RWPE2 (cell line): ENCODE measurements at places on chromosomes 3 and 15.

DNA sequence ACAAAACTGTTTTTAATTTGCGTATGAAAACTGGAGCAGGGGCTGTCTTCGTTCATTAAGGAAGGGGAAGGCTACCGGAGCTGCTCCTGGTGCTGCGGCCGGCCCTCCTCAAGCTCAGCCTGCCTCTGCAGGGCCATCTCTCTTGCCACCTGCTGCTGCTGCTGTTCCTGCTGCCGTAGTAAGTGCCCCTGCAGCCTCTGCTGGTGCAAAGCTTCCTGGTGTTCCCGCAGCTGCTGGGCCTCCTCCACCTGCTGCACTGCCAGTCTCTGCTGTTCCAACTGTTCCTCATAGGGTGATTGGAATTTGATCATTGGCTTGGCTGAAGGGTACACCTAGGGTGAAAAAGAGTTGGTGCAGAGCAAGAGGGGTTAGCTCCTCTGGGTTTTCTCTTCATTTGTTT lies 66.0 kb downstream of the GOLIM4 start:
- no peak for DNase-seq

DNA sequence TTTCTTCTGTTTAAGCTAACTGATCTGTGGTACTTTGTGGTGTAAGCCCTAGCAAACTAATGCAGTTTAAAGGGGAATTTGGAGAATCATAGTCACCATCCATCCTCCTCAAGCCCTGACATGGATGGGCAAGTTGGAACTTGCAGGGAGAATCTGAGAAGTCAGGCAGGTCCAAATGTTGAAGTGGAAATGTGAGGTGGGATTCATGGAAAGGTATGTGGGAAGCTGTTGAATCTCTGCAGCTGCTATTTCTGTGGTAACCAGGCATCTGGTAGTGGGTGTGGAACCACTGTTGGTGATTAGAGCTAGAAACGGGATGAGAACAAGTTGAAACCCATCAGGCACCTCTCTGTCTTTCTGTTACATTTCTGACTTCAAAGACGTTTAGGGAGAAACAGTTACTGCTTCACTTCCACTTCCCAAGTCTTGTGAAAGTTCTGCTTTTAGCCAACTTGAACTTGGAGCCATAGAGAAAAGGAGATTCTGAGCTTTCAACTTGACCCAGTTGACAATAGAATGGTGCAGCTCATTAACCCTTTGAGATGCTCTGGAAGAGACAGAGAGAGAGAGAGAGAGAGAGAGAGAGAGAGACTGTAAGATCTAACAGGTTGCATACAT lies 38.1 kb upstream of the NMNAT3 start:
- no peak for DNase-seq

DNA sequence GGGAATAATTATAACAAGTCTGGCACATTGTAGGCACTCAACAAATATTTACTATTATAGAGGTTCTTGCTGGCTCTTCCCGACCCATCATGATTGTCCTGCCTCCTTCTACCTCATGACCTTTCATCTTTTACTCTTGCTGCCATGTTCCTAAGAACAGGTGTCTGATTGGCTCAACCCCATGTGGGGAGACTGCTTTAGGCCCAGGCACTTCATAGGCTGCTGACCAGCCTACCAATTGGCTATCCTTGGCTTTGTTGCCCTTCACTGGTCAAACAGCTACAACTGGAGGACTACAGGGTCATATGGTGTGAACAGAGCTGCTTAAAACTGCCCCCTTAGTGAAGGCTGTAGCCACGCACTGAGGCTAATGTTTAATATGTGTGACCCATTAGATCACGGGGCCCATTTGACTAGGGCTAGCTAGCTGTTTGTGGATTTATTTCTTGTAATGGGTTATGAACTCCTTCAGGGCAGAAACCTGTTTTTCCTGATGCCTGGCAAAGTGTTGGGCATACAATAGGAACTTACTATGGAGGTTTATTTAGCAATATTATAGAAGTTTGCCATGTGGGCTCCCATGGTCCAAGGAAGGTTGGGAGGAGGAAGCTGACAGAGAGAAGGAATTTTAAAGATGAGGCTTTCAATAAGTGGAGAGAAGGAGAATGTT lies 239.9 kb upstream of the TBC1D5 start:
- no peak for DNase-seq

- DNase-seq = no peak
Measured at GRCh38 chr15:50652671-50653070, 33.9 kb downstream of the TRPM7 start.

DNA sequence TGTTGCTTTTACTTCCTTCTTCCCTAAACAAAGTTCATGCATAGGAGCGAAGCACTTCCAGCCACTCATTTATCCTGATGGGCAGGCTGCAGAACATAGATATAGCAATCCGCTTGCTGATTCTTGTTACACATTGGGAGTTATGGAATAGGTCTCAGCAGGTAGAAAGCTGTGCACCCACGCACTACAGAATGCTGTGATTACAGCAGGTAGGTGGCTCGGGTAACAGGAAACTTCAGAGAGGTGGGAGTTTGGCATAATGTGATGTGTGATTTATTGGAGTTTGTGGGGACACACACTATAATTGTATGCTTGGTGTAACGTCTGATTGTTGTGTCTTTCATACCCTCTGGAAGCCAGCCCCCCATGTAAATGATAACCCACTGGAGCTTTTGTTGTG lies 99.2 kb upstream of the MEIS2 start:
- DNase-seq = no peak

- DNase-seq = peak; percentile 86
Measured at GRCh38 chr3:124558991-124559845, 171.0 kb upstream of the UMPS start.

GRCh38 chr3:133376810-133377209 lies 23.0 kb upstream of the BFSP2 start:
- no peak for DNase-seq

DNA sequence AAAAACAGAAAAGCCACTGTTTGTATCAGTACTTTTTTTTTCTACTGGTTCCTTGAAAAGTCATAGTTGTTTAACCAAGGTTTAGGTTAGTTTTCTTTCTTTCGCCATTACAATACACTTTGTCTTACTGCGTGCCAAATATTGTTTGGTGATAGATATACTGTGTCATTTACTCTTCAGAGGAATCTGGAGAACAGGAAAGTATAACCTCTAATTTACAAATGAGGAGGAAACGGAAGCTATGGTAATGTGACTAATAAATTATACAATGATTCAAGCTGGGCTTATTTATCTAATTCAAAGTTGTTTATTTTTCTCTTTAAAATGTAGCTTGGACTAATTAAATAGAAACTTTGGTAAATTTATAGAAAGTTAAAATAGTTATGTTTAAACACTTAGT lies 96.2 kb upstream of the ROBO2 start:
- no peak for DNase-seq

DNA sequence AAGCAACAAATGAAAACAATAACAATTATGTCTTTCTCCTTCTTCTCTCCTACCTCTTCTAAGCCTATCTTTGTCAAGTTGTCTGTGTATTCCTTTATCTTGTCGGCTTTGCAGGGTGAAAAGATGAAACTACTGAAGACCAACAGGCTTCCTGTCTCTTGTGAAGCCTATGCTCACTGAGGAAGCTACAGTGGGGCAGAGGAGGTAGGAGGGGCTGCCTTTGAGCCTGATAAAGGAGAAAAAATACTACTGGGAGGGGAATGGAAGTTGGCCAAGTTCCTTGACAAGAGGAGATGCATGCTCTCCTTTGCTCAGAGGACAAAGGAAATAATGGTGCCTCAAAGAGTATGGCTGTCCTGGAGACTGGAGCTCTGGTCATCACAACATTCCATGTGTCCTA lies 92.0 kb downstream of the IGSF11 start:
- no peak for DNase-seq

GRCh38 chr15:42324308-42324707 lies 35.0 kb upstream of the CAPN3 start:
- DNase-seq = no peak

DNA sequence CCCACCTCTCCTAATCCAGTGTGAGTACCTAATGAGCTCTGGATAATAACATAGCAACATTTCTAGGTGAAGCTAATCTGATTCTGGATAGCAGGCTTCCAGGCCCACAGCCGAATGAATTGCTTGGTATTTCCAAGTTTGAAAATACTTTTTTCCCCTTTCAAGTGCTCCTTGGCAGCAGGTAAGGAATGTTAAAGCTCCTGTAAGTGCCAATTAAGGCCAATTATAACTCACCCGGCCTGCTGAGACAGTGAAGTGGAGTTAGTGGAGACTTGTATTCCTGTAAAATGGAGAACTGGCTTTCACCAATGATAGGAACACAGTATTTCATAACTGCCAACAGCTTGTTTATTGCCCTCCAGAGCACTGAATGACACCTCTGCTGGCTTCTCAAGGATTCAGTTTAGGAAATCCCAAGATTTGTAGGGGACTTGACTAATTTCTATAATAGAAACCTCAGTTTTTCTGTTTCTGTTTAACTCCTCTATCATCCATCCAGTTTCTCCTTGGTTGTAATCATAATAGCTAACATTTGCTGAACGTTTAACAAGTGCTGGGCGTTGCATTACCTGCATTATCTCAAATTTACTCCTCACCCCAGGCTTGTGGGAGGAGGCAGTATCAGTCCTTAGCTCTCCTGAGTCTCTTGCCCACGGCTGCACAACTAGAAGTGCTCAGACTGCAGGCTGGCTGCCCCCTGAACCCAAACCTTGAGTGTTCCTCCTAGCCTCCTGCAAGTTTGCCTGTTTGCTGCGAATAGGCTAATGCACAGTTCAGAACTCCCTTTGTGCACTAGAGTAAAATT lies 52.7 kb upstream of the SCAANT1 start:
- DNase-seq = no peak

- no peak for DNase-seq
Measured at GRCh38 chr3:19885468-19885867, 48.5 kb downstream of the EFHB start.

DNA sequence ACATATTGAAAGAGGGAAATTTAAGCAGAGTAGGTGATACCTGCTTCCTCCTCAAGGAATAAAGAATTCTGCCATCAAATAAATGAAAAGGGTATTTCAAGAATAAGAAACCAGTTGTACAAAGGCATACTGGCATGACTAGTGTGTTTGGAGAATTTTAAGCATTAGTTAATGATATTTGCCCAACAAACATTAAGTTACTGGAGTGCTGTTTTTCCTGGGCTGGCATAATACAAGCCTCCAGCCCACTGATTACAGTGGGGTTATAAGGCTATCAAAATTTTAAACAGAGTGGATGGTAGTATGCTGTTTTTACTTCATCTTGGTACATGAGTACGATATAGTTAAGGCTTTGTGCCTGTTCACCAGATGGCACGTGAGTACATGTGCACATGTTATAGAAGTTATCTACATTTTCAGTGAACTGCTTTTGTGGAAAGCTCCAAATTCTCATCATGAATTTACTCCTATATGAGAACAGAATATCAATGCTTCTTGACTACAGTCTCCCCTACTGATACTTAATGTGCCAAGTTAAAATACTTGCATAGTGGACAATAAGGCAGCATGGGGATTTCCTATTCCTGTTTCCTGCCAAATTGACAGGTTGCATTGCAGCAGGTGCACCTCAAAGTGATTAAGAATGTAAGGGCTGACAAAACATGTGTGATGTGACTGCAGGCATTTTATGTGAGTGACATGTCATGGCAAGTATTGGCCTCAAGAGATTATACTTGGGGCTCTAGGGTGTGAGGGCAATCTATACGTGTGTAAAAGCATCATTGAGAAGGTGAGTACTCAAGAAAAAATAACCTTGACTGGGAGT lies 14.9 kb downstream of the NAALADL2 start:
- DNase-seq = no peak

DNA sequence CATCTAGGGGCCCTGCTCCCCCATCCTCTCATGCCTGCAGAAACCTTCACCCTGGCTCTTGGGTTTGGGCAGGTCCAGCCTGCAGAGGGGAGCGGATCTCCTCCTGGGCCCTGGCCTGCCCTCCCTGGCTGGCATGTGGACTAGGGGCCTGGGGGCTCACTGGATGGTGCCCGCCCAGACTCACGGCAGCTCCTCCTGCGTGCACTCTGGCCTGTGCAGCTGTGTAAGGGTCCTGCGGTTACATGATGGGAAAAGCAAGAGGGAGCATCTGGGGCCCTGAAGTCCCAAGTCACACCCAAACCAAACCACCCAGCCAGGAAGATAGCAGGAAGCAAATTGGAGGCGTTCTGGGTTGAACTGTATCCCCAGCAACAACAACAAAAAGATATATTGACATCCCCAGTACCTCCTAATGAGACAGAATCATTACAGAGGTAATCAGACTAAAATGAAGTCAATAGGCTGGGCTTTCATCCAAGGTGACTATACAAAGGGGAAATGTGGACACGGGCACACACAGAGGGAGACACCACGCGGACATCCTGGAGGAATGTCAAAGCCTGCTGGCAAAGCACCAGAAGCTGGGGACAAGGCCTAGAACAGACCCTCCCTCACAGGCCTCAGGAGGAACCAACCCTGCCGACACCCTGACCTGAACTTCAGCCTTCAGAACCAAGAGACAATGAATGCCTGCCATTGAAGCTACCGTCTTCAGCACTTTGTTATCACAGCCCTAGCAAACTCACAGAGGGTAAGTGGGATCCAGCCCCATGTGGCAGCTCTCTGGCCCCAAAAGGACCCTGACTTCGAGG lies 10.4 kb upstream of the CLK3 start:
- no peak for DNase-seq

DNA sequence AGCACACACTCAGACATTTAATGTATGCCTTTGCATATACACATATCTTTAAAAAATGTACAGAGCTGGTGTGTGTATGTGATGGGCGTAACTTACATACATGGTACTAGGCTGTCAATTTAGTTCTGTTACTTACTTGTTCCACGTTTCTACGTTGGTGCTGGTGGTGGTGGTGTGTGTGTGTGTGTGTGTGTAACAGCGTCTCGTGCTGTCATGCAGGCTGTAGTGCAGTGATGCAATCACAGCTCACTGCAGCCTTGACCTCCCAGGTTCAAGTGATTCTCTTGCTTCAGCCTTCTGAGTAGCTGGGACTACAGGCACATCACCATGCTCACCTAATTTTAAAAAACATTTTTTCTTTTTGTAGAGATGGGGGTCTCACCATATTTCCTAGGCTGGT lies 64.2 kb downstream of the ISG20 start:
- DNase-seq = peak; percentile 21

DNA sequence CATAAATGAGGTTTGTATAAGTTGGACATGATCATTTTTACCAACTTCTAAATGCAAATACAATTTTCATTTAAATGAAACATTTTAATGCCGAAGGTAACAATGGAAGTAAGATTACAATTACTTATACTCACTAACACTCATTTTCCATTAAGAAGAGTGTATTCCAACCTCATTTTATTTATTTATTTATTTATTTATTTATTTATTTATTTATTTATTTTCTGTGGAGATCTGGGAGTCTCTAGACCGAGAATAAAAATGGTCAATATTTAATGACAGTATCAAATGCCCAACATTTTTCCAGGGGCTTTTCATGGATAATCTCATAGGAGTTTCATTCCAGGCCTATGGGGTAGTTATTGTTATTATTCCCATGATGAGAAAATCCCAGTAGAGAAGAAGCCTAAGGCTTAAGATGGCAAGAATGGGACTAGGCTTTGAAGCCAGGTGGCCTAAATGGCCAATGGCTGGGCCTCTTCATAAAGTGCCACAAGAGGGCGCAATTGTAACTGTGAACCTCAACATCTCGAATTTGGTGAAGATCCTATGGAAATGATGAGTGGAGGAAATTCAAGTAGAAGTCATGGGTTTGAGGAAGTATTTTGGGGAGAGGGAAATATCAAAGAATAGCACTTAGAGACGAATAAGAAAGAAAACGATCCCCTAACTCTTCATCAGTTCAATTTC lies 21.3 kb downstream of the VGLL3 start:
- DNase-seq = no peak

GRCh38 chr3:172275586-172275985 lies 172.7 kb downstream of the GHSR start:
- no peak for DNase-seq

GRCh38 chr15:79431636-79432344 lies at the start of gene MINAR1:
MINAR1 (plus strand) TSS chr15:79432336; CDS start chr15:79456148, 23,812 bp downstream.
- no peak for DNase-seq
